ENCODE measurements at places on chromosomes 3 and 15. TPM values are rescaled to one million over a fixed set of nuclear protein-coding genes. Genes with fewer than 3 reads are reported as not detected.

The LMAN1L gene
- not detected for total RNA-seq

The GRK7 gene
- total RNA-seq = 0.98 TPM

The GABRG3 gene
- total RNA-seq = not detected

The B2M gene
- total RNA-seq = 2,630 TPM

The GLDN gene
- 5.9 TPM for total RNA-seq

The ROBO1 gene
- total RNA-seq = 66.5 TPM

The ANKUB1 gene
- not detected for total RNA-seq

The EPM2AIP1 gene
- total RNA-seq = 10.8 TPM

GRCh38 chr3:50639055-50639494 lies 22.1 kb downstream of the MAPKAPK3 start:
- no peak overlapping the region for H3K4me3 ChIP-seq
- no peak overlapping the region for H3K27ac ChIP-seq
- no peaks in the 10 kb centered on the region for H3K27me3 ChIP-seq
- peaks cover 9% of the 10 kb centered on the region for H3K4me1 ChIP-seq
- DNase-seq = no peak
- H3K36me3 ChIP-seq = no peaks in the 10 kb centered on the region

DNA sequence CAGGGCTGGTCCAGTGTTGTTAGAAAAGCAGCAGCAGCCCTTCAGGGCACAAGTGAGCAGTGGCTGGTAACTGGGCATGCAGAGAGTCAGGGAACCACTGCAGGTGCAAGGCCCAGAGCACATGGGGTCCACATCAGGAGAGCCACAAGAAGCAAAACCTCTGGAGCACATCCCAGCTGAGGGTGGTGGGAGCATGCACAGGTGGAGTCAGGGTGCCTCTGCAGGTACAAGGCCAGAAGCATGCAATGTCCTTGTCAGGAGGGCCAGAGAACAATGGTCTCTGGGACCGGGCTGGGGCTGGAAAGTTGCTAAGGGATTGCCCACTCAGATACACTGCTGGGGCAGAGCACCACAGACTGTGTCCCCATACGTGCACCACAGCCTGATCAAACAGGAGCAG lies 226.1 kb upstream of the UBE2E2 start:
- no peak overlapping the region for H3K4me3 ChIP-seq
- no peak for DNase-seq
- no peaks in the 10 kb centered on the region for H3K4me1 ChIP-seq
- no peaks in the 10 kb centered on the region for H3K36me3 ChIP-seq
- no peak overlapping the region for H3K27ac ChIP-seq
- no peaks in the 10 kb centered on the region for H3K27me3 ChIP-seq

DNA sequence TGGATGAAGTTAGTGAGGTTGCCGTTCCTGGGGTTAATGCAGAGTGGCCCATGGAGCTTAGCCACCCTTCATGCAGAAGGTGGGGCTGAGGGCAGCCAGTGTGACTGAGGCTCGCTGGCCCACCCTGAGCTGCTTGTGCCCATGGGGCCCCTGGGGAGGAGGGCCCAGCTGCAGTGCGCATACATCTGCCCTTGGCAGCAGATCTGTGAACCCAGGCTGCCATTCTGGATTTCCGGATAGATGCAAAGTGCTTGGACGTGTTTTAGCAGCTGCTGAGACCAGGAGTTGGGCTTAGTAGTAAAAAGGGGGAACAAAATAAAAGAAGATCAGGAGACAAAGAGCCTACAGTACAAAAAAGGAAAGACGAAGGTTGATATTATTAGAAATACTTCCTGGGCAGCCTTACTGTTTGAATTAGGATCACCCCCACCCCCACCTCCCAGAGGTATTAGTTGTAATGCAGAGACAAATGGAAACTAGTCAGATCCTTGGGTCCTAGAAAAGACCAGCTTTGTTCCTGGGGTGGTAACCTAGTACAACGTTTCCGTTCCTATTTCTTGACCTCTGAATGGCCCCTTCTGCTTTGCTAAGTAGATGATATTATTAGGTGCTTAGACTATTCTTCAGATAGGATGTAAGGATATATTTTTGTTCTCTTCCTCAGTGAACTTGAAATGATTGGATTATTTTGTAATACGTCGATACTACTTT lies 70.2 kb downstream of the IGF1R start:
- H3K4me3 ChIP-seq = no peak overlapping the region
- H3K27ac ChIP-seq = no peak overlapping the region
- no peak for DNase-seq
- H3K27me3 ChIP-seq = no peaks in the 10 kb centered on the region

GRCh38 chr3:138180375-138181029 lies 5.8 kb upstream of the DBR1 start:
- H3K27me3 ChIP-seq = no peaks in the 10 kb centered on the region
- no peak overlapping the region for H3K4me3 ChIP-seq
- no peaks in the 10 kb centered on the region for H3K4me1 ChIP-seq
- H3K27ac ChIP-seq = no peak overlapping the region
- DNase-seq = no peak

GRCh38 chr15:90479656-90480055 lies 50.1 kb upstream of the CRTC3 start:
- peaks cover 47% of the 10 kb centered on the region for H3K36me3 ChIP-seq
- no peak for DNase-seq
- H3K4me3 ChIP-seq = no peak overlapping the region
- H3K27me3 ChIP-seq = no peaks in the 10 kb centered on the region
- peaks cover 11% of the 10 kb centered on the region for H3K4me1 ChIP-seq

GRCh38 chr15:88083811-88084760 lies 172.5 kb downstream of the NTRK3 start:
- H3K4me3 ChIP-seq = no peak overlapping the region
- H3K36me3 ChIP-seq = no peaks in the 10 kb centered on the region
- no peaks in the 10 kb centered on the region for H3K27me3 ChIP-seq
- no peak overlapping the region for H3K27ac ChIP-seq

GRCh38 chr3:58102390-58102750 lies 94.1 kb downstream of the FLNB start:
- H3K4me3 ChIP-seq = no peak overlapping the region
- no peaks in the 10 kb centered on the region for H3K36me3 ChIP-seq
- H3K4me1 ChIP-seq = peaks cover 11% of the 10 kb centered on the region
- H3K27ac ChIP-seq = no peak overlapping the region
- no peaks in the 10 kb centered on the region for H3K27me3 ChIP-seq

DNA sequence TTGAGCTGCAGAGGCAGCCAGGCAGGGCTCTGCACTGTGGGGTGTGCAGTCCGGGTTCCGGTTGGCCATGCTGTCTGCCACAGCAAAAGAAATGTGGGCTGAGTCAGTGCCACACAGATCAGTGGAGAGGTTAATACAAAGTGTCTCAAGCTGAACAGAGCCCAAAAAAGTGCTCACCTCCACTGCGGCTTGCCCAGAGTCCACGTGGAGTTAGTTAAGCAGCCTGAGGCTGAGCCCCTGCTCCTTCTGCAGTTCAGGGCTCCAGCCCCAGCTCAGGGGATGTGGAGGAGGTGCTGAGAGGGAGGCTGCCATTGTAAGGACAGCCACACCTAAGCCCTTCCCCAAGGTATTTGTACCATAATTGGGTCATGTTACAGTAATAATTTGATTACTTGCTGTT lies 85.3 kb downstream of the LRRK1 start:
- H3K4me3 ChIP-seq = no peak overlapping the region
- no peaks in the 10 kb centered on the region for H3K36me3 ChIP-seq
- peak; percentile 49 for DNase-seq
- no peak overlapping the region for H3K27ac ChIP-seq
- H3K4me1 ChIP-seq = peaks cover 32% of the 10 kb centered on the region

GRCh38 chr15:76470691-76471090 lies 134.1 kb downstream of the ISL2 start:
- H3K27ac ChIP-seq = no peak overlapping the region
- no peaks in the 10 kb centered on the region for H3K27me3 ChIP-seq
- H3K4me1 ChIP-seq = no peaks in the 10 kb centered on the region
- H3K4me3 ChIP-seq = no peak overlapping the region
- H3K36me3 ChIP-seq = peaks cover 10% of the 10 kb centered on the region
- DNase-seq = no peak

All from vagina (tissue), 2 donors.